ENCODE measurements at places on chromosomes 1 and 21.
A peak's percentile ranks its signal among the peaks of the same experiment; 100 is the strongest.

DNA sequence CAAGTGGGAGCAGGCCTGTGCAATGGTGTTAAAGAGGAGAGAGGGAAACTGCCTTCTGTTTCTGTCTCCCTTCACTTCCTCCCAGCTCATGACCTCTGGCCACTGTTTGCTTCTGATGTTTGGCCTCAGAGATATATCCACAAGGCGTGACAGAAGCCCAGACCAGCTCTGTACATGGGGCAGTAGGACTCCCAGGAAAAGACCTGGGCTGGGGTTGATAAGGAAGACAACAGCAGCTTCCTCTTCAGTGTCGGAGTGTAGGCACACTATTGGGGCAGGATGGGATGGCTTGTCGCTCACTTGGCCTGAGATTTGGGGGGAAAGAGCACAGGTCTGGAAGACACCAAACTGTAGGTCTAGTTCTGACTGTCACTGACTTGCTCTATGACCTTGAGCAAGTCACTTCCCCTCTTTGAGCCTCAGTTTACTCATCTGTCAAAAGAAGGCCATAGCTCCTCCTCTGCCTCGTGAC, 67.8 kb upstream of the KLHDC7A start:
- DNase-seq, result no peak

DNA sequence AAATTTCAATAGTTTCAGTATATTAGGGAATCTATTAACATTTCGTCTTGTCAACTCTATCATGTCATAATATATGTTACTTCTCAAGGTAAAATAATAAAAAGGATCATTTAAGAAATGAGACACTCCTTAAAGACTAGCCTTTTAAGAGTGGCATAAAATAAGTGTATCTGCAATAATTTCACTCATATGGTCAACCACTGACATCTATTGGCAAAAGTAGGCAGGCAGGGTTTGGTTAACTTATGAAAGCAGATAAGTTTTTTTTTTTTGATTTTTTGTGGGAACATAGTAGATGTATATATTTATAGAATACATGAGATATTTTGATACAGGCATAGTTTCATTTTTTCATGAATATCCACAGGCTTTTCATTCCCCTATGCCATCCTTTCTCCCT, 5.5 kb upstream of the RGS21 start:
- DNase-seq, result no peak

DNA sequence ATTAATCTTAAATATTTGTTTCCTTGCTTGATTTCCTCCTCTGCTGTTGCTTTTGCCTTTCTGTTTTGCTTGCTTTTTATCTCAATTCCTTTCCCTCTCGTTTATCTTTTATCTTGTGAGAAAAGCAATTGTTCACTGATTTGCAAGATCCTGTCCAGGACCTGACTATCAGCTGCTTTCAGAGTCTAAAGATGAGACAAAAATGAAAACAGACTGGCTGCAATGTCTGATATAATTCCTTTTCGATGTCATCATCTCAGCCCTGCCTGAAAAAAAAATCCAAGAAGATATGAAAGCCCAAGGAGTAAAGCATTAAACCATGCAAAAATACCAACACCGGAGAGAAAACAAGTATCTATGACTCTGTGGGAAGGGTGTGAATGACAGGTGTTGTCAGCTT, 225.5 kb downstream of the PATJ start:
- no peak for DNase-seq

GRCh38 chr1:211653293-211653692, 22.1 kb downstream of the NEK2 start:
- DNase-seq, result no peak

DNA sequence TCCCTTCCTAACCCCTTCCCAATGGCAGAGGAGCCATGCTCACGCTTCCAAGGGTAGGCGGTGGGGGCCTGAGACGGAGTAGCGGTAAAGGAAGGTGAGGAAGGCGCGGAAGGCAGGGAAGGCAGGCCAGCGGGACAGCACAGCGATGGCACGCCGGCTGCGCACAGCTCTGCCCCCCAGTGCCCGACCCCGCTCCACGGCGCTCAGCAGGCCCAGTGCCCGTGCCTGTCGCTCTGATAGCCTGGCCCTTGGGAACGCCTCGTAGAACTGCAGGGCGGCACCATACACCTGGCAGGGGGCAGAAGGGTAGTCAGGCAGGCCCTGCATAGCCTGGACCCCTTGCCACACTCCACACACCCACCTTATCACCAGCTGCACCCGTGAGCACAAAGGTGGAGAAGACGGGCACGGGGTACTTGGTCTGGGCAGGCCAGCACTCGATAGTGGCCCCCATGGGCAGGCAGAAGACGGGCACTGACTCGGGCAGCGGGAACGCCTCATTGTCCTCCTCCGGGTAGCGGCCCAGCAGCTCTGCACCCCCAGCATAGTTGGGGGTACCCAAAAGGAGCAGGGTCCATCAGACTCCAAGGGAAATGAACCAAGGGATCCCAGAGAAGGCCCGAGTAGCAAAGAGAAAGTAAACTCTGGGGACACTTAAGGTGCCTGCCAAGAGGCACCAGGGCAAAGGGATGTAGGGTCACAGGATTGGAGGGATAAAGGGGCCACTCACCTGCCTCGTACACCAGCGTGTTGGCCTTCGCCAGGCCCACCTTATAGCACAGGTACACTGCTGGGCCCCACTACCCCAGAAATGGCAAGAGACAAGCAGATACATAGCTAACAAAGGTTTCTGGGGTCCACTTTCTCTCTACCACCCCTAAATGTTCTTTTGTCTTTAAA, 4.4 kb downstream of the DENND4B start:
- no peak for DNase-seq

GRCh38 chr1:115647919-115648650, 6.3 kb downstream of the VANGL1 start:
- no peak for DNase-seq

DNA sequence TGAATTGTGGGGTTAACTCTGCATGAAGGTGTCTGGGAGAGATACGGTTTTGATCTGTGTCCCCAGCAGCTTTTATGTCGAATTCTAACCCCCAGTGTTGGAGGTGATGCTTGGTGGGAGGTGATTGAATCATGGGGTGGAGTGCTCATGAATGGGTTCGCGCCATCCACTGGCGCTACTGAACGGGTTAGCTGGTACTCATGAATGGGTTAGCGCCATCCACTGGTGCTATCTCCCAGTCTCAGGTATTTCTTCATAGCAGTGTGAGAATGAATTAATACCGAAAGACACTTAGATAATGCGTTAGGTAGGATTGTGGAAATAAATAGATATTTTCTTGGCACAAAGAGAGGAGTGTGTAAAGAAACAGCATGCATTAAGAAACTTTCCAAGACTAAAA, 32.9 kb upstream of the CLDN8 start:
- DNase-seq, result no peak

GRCh38 chr1:50667710-50668356, 244.6 kb upstream of the DMRTA2 start:
- no peak for DNase-seq

- no peak for DNase-seq
These were observed 102.4 kb downstream of the FAM78B start for GRCh38 chr1:166064313-166064926.

- DNase-seq, result no peak
These were observed 5.3 kb downstream of the TCHH start for GRCh38 chr1:152109998-152110294.

DNA sequence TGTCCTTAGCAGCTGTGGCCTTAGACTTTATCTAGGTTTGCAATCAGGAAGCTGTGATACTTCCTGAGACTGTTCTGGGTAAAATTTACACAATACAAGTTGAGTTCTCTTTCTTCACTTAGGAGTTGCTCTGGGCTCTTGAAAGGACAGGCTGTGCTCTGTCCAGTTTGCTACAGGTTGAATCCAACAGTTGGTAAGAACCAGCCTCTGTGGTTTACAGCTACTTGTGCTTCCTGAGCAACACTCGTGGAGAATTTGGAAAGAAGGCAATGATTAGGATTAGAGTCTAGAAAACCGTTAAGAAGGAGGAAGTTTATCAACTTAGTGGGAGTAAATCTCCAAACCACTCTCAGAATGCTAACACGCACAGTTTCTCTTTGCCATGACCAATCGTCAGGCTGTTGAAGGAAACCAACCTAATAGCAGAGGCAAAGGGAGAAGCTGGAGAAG, 26.8 kb downstream of the GFI1 start:
- no peak for DNase-seq

DNA sequence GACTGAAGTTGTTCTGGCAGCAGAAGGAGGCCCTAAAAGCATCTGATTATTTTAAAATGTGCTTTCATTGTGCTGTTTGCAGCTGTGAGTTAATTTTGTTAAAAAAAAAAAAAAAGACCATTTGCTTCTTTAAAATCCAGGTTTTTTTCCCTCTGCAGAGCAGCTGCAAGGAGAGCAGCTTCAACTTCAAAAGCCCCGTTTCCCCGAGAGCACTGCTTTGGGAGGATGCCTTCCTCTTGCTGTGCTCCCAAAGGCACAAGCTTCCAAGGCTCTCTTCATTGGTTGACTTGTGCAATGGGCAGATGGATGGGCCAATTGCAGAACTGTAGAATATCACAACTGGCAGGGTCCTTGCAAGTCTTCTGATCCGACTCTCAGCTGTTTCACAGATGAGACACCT, 459.2 kb upstream of the PKN2 start:
- DNase-seq, result no peak

- no peak for DNase-seq
These were observed 14.4 kb downstream of the UROD start for GRCh38 chr1:45026446-45026845.

GRCh38 chr1:186235696-186236095, 139.4 kb downstream of the TPR start:
- DNase-seq, result no peak

DNA sequence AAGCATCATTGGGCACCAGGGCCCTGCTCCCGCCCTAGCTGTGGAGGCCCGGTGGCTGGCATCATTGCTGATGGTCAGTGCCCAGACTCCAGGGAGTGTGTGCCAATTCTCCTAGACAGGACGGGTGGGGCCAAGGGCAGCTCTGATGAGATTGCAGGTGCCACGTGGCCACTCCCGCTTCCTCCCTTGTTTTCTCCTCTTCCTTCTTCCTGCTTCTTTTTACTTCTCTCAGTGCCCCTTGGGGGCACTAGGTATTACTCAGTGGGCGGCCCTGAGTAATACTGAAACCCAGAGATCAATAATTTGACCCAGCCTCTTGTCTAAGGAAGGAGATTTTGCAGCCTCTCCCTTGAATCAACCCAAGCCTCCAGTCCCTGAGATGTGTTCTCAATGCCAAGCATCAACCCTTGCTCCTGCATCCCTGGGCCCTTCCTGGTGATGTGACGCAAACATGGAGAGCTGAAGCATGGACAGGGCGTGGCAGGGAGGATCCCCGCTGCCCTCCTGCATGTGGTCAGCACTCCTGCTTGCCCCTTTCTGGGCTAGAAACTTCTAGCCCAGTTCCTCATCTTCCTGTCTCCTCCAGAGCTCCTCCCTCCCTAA, 32.4 kb downstream of the CDK18 start:
- DNase-seq, result peak; percentile 76

DNA sequence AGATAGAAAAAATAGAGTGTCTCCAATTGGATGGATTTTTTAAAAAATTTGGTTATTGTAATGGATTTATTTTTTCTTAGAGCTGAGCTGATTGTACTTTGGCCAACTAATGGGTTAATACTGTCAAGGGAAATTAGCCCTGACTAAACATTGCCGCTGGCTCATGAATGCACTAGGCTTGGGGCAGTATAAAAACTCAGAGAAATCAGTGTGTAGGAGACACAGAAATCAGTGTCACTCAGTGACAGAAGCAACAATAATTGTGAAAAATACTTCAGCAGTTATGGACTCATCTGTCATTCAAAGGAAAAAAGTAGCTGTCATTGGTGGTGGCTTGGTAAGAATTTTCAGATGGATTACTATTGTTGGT, at the start of gene KMO:
KMO (plus strand) TSS at position 217 of the 370 bp plus-strand sequence; CDS start at position 284, 67 bp downstream.
- no peak for DNase-seq

DNA sequence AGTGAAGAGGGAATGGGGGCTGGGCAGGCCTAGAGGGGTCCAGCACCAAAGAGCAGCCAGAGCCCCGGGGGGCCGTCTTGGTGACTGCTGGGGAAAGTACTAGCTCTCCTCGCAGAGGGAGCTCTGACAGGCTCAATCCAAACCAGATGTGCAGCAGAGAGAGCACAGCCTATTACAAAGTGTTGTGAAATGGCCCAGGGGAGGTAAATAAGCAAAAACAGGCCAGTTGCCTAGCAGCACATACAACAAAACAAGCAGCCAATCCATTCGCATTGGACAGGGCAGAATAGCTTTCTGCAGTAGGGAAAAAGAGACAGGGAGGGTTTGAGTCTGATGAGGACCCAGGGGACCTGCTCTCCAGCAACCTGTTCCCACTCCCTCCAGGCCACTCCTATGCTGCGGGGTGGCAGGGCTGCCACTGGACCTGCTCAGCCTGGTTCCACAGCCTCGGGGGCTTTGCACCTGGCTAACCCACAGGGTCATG, 239.6 kb upstream of the FGGY start:
- peak; percentile 47 for DNase-seq

- no peak for DNase-seq
These were observed 163.2 kb upstream of the MAP1LC3C start for GRCh38 chr1:242162140-242162539.

GRCh38 chr21:30337276-30337744, at the start of gene KRTAP27-1:
TSS of gene KRTAP27-1 (minus strand) at chr21:30337694. CDS start at chr21:30337668, 26 bp downstream.
- no peak for DNase-seq

DNA sequence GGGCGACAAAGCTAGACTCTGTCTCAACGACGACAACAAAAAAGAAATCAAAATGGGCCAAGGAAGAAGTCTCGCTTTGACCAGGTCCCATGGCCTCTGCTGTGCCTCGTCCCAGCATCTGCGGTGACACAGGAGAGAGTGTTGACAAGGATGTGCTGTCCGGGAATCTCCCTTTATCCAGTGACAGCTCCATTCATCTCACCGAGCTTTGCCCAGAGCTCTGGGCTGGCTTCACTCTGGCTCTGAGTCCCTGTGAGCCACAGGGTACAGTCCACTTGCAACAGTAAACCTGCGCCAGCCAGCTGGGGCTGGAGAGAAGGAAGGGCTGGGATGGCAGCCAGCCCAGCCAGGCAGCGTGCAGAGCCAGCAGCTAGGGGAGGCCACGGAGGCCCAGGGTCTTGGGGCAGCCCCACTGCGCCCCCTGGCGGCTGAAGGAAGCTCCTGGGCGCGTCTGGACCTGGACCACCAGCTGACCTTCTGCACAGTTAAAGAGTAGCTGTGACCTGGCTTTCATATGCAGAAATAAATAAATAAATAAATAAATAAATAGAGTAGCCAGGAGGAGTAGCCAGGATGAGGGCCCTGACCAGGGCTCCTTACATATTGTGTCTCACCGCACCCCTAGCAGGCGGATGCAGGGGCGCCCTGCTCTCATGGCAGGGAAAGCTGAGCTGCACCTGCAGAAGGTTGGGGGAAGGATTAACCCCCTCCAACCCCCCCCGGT, 29.7 kb downstream of the ENO1 start:
- peak; percentile 92 for DNase-seq
